ENCODE measurements at places on chromosomes 6 and 20.

- DNase-seq, result no peak
Observed at GRCh38 chr20:22303523-22303922, 280.8 kb downstream of the FOXA2 start.

- no peak for DNase-seq
Observed at GRCh38 chr20:58630063-58630462, 21.0 kb upstream of the STX16 start.

DNA sequence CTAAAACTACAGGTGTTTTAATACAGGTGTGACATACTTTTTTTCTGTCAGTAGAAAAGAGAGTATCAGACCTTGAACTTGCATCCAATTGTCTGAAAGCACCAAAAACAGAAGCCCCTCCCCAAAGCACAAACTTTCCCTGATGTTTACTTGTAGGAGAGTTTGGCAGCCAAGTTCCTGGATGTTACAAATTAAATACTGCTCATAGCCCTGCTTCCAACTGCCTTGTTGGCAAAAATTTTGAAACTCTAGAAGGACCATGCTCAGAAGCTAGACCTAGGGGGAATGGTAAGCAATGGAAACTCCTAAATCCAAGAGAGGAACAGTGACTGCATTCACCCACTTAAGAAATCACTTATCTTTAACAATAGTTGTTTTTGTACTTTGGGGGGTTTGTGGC, 17.0 kb upstream of the ARG1 start:
- no peak for DNase-seq

DNA sequence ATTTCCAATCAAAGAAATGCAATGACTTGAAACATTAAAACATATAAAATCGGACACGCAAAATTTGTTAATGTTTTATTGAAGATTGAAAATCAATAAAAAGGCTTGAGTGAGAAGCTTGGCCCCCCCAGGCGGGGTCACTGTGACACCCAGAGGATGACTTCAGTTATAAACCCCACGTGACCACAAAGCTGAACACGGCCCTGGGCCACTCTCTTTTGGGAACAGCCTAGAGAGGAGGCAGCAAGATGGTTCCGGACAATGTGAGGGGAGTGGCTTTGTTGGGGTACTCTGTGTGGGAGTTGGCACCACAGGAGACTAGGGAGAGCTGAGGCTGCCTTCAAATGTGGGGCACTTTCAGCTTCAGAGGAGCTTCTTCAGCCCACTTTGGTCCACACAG, 172.5 kb downstream of the LRFN2 start:
- DNase-seq, result no peak

GRCh38 chr20:32157611-32158010, 48.1 kb downstream of the TM9SF4 start:
- no peak for DNase-seq

GRCh38 chr6:6884193-6884627, 223.6 kb upstream of the RREB1 start:
- DNase-seq, result no peak

DNA sequence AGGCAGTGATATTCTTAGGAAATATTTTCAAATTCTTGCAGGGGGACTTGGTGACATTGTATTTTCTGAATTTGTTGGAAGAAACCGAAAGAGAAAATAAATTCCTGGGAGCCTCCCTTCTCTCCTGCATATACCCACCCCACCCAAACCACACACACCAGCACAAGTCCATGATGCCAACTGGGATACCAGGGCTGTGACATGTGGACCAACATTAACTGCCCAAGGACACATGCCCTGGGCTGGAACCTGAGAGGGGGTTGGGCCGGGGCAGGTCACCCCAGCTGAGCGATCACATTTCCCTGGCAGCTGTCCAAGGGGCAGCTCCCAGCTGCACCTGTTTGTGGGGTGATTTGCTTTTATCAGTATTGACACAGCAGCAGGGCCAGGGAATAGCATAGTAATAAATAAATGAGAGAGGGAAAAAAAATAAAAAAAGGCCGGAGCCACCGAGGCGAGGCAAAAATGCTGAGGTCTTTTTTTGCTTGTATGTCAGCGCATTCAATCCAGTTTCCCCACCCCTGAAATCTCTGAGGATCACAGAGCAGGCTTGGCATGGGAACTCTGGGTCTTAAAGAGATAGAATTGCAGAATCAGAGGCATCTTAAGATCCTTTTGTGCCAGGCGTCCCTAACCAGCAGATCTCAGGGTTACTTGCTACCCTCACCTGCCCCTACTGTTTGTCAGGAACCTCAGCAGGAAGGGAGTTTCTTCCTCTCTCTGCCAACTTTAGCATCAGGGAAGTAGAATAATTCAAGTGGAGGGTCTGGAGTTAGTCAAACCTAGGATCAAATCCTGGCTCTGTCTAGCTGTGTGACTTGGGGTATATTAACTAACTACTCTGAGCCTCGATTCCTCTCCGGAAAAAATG, 66.5 kb upstream of the PIM1 start:
- DNase-seq, result peak; percentile 44

GRCh38 chr6:17021539-17021889, 80.3 kb upstream of the STMND1 start:
- no peak for DNase-seq

- peak; percentile 65 for DNase-seq
Observed at GRCh38 chr6:101741474-101742171, 348.1 kb downstream of the GRIK2 start.

- no peak for DNase-seq
Observed at GRCh38 chr20:10033905-10034650, 709 bp upstream of the ANKEF1 start.

- no peak for DNase-seq
Observed at GRCh38 chr20:9412309-9412708, 102.1 kb upstream of the LAMP5 start.

DNA sequence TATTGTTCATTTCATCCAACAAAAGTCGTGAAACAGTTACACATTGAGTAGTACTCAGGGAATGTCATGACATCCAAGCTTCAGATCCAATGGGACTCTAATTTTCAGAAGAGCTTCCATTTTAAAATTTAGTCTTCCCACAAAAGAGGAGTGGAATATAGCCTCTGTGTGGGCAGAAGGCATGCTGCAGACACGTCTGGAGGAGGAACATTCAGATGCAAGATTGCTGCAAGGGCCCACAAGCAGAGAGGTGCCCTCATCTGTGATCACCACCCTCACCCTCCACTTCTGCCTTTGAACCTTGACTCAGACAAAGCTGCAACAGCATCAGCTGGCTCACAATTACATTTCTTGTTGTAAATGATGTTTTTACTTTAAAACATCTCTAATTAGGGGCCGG, 29.9 kb downstream of the NRN1 start:
- DNase-seq, result no peak

DNA sequence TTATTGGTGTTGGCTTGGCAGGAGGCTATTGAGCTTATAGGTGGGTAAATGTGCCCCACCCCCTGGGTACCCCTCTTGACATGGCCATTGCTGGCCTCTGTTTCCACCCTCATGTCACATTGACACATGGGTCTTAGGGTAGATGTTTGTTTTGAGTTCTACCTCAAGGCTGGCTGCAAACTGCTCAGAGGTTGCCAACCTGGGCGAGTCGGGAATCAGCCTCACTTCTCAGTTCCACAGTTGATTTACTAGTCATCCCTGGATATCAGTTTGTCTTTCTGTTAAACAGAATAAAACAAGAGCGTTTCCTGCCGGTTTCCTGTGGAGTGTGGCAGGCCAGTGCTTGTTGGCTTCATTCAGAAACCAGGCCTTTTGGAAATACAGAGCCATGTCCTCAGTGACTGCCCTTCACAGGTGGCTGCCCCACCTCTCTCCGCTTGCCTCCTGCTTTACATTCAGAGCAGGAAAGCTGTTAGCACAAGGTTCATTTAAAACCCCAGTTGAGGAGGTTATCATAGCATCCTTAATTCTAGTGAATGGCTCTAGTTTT, 105.6 kb downstream of the TCP11 start:
- no peak for DNase-seq

GRCh38 chr6:77633993-77634715, 18.7 kb upstream of the MEI4 start:
- DNase-seq, result no peak

DNA sequence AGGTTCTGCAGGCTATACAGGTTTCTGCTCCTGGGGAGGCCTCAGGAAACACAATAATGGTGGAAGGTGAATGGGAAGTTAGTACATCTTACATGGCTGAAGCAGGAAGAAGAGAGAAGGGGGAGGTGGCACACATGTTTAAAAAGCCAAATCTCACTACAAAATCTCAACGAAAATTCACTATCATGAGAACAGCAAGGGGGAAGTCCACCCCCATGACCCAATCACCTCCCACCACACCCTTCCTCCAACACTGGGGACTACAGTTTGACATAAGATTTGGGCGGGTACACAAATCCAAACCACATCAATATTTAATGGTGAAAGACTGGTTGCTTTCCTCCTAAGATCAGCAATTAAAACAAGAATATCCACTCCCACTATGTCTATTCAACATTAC, 13.8 kb upstream of the POLR1H start:
- DNase-seq, result no peak

GRCh38 chr6:5989141-5989723, 17.5 kb downstream of the NRN1 start:
- no peak for DNase-seq

DNA sequence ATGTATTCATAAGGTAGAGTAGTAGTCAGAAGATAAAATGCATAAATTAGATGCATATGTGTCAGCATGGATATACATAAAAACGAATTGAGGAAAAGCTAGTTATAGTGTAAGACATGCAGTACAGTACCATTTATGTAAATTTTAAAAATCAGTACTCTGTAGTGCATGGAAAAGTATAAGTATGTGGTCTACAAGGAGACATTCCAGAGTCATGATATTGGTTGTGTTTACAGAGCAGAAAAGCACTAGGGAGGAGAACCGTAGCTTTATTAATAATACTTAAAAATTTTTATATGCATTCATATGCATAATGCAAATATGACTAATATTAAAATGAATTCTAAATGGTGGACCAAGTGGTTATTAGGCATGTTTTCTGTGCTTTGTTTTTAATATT, 220.0 kb downstream of the ZFAND3 start:
- no peak for DNase-seq

DNA sequence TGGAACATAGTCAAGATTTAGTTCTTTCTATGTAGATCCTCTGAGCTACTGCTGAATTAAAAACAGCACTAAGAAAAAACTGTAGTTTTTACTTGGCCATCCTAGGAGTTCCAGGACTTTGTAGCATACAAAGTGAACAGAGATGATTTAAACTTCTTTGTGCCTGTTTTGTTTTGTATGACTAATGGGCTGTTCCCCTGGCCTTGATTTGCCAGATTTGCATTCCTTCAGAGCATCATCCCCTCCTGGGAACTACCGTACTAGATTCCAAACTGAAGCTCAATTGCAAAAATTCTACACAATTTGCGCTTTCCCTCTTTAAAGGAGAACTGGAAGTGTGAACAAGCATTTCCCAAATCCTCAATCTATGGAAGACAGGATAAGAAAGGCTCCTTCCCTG, 23.1 kb downstream of the ACOT13 start:
- no peak for DNase-seq

GRCh38 chr6:98827295-98828159, 6.8 kb upstream of the POU3F2 start:
- no peak for DNase-seq

DNA sequence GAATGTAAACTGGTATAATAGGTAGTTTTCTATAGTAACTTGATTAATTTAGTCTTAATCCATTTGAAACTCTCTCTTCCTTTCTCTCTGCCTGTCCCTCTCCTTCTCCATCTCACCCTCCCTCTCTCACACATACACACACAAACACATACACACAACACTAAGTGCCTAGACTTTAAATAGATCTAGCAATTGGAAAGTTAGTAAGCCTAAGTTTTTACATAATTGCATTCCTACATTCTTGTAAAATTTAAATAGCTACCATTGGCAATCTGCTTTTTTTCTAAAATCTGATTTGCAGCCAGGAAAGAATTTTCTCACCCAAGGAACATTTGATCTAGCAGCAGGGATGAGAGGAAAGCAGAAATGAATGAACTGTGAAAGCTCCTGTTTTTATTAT, 15.7 kb downstream of the GFRA4 start:
- DNase-seq, result no peak

DNA sequence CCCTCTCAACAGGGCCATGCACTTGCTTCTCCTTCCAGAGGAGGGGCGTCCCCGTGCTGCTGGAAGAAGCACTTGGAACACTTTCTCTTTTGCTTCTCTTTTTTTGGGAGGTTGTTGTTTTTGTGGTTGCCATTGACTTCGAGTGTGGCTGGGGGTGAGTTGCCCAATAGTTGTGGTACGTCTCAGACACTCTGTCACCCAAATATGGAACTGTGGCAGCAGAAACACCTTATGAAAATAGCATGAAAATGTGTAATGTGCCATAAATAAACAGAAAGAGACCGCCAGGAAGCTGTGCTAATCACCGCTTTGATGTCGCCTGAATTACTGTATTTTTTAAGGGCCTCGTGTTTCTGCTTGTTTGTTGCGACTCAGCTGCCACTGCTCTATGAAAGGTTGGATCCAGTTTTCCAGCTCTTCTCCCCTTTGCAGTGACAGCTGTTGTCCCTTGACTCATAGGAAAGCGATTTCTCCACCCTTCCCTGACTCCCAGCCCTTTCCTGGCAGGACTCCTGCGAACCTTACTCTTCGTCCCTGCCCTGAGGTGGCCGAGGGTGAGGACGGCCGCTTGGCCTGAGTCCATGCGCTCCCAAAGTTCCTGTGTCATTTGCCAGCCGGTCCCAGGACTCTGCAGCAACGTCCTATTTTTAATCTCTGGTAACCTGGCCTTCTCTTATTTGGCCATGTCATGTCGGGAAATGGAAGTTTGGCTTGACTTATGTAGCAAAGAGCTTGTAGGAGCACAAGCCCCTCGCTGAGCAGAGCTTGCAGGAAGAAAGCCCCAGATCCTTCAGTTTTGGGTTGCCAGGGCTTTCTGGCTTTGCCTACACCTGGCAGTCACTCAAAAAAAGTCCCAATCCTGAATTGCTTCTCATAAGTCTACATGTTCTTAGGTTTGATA, 694.6 kb downstream of the QKI start:
- peak; percentile 45 for DNase-seq

DNA sequence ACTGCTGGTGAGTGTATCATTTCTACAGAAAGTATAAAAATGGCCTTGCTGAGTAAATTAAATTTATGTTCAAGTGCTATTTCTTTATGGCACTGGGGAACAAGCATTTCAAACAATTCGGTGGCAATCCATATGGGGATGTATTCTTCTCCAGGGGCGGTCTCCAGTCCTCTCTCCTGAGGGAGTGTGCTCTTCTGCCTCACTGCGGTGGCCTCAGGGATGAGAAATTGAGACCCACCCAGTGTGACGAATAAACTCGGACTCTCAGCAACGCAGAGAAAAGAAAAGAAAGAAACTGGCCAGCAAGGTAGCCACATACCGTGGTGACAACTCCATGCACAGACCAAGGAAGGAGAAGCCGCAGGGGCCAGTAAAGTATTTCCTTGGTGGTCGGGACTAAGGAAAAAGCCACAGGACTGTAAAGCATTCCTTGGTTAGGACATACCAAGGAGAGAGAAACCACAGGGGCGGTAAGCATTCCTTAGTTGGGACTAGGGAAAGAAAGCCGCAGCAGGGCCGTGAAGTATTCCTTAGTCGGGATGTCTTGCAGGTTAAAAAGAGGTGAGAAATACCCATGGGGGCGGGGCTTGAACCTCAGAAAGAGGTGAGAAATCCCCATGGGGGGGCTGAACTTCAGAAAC, 13.6 kb upstream of the GOPC start:
- no peak for DNase-seq
